Testis (tissue), 5 donors: ENCODE measurements at places on chromosomes 1 and 21.

GRCh38 chr1:168656485-168656884 lies 72.5 kb downstream of the DPT start:
- no peak for DNase-seq

- DNase-seq = no peak
Observed at GRCh38 chr1:231376101-231376500, 38.0 kb downstream of the SPRTN start.

- no peak for DNase-seq
Observed at GRCh38 chr1:7657287-7658016, 113.6 kb upstream of the VAMP3 start.

- no peak for DNase-seq
Observed at GRCh38 chr1:71828431-71829012, 453.8 kb downstream of the NEGR1 start.

GRCh38 chr21:20276954-20277353 lies 721.3 kb upstream of the NCAM2 start:
- DNase-seq = no peak

DNA sequence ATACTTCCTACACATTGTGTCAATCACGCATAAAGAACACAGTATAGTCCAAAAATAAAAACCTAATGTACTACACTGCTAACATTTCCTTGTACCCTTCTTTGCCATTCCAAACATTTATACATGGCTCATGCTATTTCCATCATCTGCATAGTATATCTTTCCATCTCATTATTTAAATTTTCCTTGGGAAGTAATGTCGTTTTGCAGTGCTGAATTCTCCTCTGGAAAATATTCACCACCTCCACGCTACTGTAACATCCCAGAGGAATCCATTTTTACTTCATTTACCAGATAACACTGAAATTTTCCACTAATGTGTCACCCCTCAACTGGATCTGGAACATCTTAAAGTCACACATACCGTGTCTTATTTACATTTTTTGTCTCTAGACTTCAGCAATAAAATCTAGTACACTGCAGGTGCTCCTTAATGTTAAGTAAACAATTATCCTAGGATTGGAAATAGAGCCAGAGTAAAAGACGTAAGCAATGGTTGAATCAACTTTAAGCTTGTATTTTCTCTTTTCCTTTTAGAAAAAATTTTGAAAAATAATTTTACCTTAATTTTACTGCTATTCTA lies 881.0 kb downstream of the AMY1C start:
- no peak for DNase-seq

DNA sequence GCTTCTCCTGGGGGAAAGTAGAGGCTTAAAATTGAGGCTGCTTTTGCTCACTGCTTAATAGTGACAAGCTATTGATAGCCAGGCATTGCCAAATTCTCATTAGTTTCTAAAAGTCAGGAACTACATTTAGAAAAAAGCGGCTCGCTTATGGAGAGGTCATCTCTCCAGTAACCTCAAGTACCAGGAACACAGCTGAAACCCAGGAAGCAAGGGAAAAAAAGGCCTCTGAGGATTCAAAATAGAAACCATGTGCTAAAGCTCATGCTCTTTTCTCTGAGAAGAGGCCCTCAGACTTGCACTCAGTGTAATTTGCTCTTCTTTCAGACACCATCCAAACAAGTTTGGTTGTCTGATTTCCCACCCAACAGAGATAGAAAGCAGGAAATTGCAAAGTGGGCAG lies 261.4 kb upstream of the USP25 start:
- DNase-seq = peak; percentile 30

GRCh38 chr1:86153836-86154235 lies 2.7 kb downstream of the COL24A1 start:
- no peak for DNase-seq

DNA sequence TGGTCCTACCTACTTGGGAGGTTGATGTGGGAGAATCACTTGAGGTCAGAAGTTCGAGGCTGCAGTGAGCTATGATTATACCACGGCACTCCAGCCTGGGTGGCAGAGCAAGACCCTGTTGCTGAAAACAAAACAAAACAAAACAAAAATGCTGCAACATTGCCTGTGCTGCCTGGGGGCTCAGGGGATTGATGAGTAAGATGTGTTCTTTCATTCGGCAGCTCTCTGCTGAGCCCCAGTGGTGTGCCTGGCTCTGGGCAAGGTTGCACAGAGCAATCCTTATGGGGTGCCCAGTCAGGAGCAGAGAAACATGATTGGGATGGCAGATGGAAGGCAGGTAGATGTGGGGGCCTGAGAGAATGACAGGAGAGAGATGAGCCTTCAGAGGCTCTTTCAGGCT lies 28.6 kb upstream of the KDM4A start:
- no peak for DNase-seq

DNA sequence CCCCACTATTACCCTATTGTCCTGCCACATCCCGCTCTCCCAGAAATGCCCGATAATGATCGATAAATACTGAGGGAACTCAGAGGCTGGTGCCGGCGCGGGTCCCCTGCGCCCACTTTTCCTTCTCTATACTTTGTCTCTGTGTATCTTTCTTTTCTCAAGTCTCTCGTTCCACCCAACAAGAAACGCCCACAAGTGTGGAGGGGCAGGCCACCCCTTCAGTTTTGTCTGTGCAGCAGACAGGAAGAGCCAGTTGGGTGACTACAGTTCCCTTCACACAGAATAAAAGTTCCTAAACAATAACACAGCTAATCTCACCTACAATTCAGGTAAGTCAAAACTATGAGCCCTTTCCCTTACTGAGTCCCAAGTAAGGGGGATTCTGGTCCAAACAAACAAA lies 423.7 kb downstream of the SMYD3 start:
- no peak for DNase-seq

- DNase-seq = no peak
Observed at GRCh38 chr1:65820983-65821382, 28.3 kb downstream of the PDE4B start.

DNA sequence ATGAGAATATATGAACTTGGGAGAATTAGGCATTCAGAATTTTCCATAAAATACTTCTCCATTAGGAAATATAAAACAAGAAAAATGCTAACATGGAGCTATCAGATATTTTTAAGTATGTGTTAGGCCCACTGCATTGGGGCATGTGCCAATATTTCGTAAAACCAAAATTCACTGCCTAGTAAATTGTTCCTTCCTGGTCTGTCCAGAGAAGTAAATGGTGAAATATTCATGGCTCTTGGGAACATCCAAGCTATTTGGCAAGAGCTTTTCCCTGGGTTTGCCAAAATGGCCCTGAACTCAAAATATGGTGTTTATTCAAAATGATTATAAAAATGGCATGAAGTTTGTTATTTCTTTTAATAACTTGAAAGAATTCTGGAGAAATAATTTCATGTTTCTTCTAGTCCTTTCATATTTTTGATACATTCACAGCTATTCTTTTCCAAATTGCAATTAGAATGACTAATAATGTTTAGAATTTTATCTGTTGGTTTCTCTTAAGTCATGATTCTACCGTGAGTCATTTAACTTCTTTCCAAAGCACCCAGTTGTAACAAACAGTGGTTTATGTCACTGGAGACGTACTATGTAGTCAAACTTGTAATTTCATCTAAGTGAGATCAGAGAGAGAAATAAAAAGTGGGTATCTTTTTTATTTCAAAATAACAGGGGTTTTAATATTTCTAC lies 25.7 kb upstream of the SLC19A2 start:
- DNase-seq = peak; percentile 46

GRCh38 chr21:26460621-26461020 lies 112.5 kb downstream of the CYYR1 start:
- no peak for DNase-seq

DNA sequence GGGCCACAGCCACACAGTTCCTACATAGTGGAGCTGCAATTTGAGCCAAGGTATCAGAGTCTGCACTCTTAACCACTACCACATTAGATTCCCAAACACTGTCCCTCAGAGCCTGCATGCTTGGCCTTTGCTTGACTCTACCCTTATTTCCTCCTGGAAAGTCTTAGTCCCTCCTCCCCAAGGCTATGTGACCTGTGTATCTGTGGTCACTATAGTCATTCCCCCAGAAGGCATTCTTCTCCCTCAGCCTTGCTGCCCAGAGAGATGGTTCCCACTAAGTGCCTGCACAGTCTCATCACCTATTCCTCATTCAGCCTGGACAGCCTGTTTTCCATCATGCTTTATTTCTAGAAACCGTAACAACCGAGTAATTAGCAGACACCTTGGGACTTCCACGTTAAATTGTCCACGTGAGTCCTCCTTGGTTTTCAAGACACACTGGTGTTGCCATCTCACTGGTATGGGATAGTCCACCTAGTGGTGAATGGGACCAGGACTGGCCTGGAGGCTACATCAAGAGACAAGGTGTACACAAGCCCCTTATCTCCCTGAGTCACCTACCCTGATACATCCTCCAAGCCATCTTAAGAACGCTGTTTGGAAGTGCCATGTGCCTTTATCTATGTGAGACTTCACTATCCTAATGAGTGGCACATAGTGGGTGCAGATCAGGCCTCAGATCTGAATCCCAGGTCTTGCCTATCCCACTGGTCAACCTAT lies 3.8 kb upstream of the ZNF648 start:
- no peak for DNase-seq

GRCh38 chr1:194512957-194513356 lies 1326.5 kb upstream of the B3GALT2 start:
- no peak for DNase-seq

DNA sequence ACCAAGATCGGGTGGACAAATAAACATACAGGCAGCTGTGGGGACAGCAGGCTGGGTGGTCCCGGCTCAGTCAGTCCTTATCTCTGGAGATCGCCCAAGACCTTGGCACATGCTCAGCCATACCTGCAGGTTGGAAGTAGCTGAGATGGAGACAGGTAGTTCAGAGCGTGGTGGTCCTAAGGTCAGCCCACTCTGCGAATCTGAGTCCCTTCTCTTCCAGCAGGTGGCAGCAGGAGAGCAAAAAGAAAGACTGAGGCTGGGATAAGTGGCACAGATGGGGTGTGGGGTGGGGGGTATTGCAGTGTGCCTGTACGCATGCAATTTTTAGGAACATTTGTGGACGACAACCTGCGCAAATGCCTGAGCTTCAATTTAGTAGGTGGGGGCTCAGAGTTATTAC lies 104.9 kb downstream of the TENT5C start:
- DNase-seq = no peak

DNA sequence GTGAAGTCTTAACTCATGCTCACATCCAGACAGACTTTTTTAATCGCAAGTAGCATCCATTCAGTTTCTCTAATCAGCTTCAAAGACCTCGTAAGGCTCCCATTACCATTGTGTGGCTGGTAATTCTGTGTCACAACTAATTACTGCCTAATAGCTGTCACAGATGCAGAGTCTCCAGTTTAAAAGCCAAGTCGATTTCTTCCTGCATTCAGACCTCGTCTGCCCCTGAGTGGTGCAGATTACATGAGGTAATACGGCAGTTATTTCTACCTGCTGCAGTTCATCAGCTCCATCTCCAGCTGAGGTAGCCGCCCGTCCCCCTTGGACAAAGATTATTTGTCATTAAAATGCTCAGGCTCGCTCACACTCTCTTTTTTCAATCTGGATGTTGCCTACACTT lies 34.4 kb upstream of the OLIG2 start:
- DNase-seq = no peak

- no peak for DNase-seq
Observed at GRCh38 chr1:166844791-166845190, 5.5 kb downstream of the POGK start.
